Central memory CD8-positive, alpha-beta T cell (primary cell): ENCODE measurements at places on chromosomes 7 and 10.

DNA sequence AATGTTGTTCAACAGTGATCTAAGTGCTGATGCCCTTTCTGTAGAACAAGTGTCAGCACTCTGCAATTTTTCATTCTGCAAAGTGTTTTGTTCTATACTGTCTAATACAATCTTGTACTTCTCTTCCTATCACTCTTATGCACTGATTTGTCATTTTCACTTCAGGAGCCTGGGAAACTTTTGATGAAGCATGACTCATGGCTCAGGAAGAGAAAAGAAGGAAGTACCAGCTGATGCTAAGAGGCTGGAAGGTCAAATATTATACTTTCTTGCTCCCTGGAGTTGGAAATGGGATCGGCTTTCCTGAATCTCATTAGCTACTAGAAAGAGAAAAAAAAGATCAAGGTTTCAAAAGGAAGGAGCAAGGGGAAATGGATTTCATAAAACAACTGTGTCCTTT, 45.8 kb downstream of the DGKI start:
- no peak for DNase-seq

- no peak for DNase-seq
These were observed 63.9 kb downstream of the CCDC71L start for GRCh38 chr7:106597014-106597413.

GRCh38 chr7:134302120-134302519, 14.6 kb downstream of the SLC35B4 start:
- DNase-seq, result no peak

- DNase-seq, result no peak
These were observed 657 bp upstream of the TMEM178B start for GRCh38 chr7:141073173-141073640.

DNA sequence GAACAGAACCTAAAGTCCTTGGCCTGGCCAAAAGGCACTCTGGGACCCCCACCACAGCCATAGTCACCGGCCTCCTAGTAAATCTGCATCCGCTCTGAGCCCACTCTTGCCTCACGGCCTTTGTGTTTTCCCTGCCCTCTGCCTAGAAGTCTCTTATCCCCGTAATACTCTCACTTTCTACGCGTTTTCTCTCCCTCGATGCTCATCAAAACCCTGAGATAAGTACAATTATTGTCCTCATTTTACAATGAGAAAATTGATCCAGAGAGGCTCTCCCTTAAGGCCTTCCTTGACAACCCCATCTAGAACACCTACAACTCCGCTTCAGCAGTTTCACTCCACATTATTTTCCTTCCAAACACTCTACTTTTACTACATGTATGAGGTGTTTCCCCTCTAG, 1.5 kb upstream of the SFXN4 start:
- no peak for DNase-seq

DNA sequence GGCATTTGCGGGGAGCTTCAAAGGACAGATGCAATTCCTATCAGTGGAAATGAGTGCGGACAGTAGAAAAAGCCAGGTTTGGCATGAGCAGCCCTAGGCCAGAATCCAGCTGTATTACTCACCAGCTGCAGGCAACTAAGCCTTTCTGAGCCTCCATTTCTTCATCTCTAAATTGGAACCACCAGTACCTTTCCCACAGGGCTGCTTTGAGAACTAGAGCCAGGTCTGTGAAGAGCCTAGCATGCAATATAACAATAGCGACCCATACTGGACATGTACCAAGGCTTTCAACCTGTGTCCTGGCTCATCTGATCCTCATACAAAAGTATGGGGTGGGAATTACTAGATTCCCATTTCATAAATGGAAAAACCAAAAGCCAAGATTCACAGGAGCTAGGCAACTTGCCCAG, 101.0 kb downstream of the GSAP start:
- no peak for DNase-seq

GRCh38 chr7:102063690-102064180, 222.9 kb upstream of the SH2B2 start:
- no peak for DNase-seq

DNA sequence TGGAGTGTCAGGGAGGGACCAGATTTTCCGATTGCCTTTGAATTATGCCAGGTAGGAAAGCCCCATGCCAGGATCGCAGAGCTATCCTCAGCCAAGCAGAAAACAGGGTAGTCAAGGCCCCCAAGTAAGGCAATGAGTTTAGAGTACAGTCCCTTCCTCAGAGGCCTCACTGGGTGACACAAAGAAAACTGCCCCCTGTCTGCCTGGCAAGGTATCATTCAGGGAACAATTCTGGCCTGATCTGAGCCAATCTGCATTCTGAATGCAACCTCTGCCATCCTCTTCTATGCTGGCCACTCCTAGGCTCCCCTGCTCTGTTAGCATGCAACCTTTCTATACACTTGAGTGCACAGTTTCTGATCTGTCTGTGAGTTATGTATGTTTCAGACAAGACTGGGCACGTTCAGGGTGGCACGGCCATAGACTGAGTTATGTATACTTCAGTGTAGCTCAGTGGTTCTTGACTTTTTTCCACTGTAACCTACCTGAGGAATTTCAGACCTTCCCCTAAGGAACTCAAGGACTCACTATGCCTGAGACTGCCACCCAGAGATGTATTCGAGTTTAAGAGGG, 336.8 kb downstream of the PLXNA4 start:
- DNase-seq, result no peak

DNA sequence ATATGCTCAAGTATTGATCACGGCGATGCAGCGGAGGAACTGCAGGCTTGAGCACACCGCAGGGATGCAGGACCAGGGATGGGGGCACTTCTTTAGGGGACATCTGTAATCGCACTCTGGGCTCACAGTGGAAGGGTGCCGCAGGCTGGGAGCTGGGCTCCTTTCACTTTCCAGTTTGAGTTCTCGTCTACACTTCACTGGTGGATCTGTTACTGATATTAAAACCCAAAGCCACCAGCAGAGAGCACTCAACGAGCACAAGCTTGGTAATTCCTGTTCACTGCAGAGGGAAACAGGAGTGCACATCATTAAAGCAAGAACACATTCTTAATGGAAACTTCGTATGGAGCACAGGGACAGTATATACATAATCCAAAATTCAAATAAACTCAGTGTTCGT, 91.3 kb downstream of the PARD3 start:
- no peak for DNase-seq

DNA sequence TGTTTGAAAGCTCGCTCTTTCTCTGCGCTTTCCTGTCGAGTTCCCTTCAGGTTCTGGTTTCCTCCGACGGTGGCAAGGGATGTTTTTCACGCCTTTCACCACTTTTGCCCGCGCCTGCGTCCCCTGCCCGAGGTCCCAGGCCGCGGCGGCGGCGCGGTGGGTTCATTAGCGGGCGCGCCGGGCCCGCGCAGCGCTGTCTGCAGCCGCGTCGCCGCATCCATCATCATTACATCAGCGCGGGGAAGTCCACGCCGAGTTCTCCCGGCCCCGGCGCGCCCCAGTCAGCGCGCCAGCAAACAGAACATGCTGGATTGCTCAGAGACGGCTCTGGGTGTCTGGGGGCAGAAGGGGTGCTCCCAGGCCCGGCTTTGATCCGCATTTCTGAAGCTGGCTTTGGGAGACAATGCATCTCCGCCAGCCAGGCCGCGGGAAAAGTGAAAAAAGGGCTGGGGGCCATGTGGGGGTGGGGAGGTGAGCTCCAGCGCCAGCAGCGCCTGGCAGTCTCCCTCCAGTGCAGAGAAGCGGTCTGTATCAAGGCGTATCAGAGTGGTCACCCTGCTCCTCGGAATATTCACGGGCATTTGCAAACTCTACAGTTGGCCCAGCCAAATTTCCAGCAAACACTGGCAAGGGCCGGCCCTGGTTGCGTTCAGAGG, 8.9 kb downstream of the GLI3 start:
- DNase-seq, result no peak

DNA sequence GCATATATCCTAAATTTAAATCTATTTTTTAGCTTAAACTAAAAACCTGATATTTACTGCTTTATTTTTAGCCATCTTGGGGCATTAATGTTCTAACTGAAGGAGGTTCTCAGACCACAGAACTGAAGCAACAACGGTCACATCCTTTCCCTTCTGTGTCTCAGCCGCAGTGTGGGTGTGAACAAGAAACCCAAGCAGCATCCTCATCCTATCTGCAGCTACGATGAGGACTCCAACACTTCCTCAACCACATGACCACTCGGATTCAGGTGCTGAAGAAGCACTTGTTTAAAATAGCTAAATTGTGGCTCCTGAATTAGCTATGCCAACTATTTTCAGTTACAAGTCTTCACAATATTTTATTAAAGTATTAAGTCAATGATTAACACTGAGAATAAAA, 5.3 kb downstream of the ESYT2 start:
- DNase-seq, result peak; percentile 79

DNA sequence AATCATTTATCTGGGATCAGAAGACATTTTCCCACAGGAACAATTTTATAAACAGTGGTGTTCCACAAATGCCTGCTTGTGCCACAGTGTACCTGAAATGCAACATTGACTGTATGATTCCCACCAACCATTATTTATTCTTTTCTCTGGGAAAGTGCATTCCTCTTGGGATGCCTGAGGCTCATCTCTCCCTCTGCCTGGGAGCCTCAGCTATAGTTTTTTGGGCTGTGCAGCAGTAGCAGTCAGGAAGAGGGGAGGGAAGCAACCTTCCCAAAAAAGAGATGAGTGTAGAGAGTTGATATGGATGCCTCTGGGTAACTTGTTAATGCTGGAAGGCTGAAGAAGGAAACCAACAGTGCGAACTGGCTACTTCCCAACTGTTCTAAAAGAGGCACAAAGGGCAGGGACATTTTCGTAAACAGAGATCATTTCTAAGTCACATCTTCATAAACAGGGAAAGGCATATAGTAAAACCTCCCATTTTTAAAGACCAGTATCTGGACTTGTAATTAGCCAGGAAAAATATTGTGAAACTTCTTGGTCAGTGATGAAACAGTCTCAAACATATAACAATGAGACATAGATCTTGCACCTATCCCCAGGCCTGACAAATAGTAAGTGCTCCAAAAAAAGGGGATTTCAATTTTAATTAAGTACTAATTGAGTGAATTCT, 1.4 kb upstream of the CALD1 start:
- DNase-seq, result no peak

DNA sequence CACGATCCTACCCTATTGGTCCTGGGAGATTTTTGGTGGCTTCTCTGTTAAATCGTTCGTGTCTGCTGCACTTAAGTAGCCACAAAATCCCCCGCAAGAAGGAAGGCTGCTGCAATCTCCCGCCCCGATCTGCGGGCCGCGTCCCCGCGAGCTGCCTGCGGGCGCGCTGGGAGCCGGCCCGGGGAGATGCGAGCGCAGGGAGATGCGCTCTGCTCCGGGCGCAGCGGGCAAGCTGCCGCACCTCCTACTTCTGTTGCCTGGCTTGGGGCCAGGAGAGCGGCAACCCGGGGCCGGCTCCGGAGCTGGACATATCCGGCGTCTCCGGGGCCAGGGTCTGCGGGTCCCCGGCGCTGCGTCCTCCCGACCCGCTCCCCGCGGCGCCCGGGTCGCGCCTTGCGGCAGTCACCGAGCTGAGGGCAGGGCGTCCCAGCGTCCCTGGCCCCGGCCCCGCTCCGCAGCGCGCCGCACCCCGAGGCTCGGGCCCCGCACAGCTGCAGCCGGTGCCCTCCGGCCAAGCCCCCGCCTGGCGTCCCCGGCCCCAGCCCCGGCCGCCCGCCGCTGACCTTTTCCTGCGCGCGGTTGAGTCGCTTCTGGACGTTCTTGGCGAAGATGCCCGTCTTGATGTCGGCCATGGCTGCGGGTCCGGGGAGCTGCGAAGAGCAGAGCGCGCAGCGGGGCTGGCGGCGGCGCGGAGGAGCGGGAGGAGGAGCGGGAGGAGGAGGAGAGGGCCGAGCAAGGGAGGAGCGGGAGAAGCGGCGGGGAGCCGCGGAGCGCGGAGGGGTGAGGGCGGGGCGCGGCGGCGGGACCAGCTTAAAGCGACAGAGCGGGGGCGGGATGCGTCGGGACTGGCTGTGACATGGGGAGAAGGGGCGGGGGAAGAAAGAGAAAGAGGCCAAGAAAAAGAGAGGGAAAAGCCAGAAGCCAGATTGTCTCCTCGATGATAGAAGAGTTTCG, at the start of gene AMPH:
Gene AMPH, minus strand, starts transcription at position 654 of the 954 bp plus-strand sequence. Its CDS starts 22 bp downstream, at position 632.
- no peak for DNase-seq

DNA sequence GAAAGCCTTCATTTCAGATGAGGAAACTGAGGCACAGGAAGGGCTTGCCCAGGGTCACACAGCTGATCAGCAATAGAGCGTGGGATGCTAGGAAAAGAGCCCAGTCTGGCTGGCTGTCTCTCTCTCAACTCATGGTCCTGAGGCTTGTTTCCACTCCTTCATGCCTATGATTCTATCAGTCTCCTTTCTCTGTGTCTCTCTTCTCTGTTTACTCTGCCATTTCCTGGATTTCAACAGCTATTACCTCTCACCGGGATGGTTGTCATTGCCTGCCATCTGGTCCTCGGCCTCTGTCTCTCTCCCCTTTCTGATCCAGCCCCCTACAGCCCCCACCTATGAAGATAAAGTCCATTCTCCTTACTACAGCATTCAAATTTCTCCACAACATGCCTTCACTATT, 93.3 kb upstream of the AGBL3 start:
- no peak for DNase-seq

- no peak for DNase-seq
These were observed 33.1 kb upstream of the HMX3 start for GRCh38 chr10:123102673-123103072.

GRCh38 chr7:66617295-66617694, 11.4 kb upstream of the KCTD7 start:
- no peak for DNase-seq

DNA sequence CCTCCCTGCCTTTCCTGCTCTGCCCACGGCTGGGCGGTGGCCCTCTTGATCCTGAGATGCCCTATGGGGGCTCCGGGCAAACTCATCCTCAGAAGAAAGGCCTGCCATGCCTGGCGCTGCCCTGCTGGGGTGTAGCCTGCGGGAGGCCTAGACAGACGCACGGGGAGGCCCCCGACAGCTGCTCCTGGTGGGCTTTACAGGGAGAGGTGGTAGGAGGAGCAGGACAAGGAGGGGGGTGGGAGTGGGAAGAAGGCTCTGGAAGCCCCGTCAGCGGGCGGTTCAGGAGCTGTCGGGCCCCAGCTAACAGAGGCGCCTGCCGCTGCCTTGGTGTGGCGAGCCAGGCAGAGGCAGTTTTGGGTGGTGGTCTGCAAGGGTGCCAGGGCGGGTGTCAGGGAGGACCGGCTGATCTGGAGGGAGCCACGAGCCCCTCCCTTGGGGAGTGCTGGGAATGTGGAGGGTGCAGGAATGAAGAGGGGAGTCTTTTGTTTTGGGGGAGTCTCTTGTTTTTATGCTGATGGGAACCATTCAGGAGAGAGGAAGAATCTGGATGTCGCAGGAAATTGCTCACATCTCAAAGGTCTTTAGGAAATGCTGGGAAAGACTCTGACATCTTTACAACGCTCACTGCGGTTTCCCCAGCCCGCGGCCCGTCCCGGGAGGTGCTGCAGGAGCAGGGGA, 63.5 kb downstream of the CFAP46 start:
- DNase-seq, result no peak

GRCh38 chr10:11588873-11589574, 22.4 kb downstream of the USP6NL start:
- DNase-seq, result no peak

GRCh38 chr7:74622228-74622749, 35.2 kb upstream of the GTF2I start:
- no peak for DNase-seq

GRCh38 chr7:93838966-93839365, 51.6 kb downstream of the TFPI2 start:
- no peak for DNase-seq
